Left renal pelvis (tissue), 4 donors: ENCODE measurements at places on chromosomes 1 and 21.
A peak's percentile ranks its signal among the peaks of the same experiment; 100 is the strongest.

DNA sequence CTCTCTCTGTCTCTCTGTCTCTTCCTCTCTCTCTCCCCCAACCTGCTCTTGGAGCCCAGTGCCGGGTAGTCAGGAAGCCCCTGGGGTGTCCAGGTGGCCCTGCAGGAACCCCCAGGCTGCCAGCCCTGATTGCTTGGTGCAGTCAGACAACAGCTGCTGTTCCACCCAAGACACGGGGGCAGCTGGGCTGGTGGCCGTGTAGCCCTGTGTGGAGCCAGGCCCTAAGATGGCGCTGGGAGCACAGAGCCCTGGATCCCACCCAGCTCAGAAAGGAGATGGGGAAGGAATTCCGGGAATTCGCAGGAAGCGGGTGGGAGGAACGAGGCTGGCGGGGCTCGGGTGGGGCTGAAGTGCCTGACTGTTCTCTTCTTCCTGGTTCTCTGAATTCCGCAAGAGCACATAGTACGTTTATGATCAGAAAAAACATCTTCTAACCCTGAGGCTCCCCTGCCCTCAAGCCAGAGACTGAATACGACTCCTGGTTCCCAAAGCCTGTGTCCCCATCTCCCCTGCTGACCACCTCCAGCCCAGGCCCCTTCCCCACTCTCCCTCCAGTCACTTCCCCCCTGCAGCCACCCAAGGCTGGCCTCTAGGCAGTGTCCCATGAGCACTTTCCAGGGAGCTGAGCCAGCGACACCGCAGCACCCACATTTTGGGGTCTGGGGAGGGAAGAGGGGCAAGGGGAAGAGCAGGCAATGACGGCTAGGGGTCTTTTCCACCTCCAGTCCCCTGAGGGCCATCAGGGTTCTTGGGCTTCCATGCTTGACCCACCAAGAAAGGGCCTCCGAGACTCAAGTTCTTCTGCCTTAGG, 55.0 kb downstream of the WNT9A start:
- DNase-seq, result no peak

GRCh38 chr1:54408147-54409066, 2.2 kb upstream of the SSBP3 start:
- DNase-seq, result no peak

GRCh38 chr21:17989780-17990179, 170.6 kb upstream of the C21orf91 start:
- no peak for DNase-seq

DNA sequence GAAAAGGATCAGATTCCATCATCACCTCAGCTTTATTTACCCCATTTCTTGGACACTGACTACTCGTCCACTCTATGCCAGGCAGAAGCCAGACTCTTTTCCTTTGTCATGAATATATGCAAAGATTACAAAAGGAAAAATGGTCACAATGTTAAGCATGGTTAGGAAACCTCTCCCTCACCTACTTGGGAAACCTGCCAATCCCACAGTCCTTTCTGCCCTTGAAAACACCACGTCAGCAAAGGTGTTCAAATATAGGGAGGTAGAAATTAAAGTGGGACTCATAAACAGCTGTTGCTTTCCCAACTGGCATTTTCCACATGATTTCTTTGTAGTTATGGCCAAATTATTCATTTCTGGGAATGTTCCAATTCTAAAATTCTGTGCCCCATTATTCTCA, 16.2 kb upstream of the ATP13A2 start:
- no peak for DNase-seq

DNA sequence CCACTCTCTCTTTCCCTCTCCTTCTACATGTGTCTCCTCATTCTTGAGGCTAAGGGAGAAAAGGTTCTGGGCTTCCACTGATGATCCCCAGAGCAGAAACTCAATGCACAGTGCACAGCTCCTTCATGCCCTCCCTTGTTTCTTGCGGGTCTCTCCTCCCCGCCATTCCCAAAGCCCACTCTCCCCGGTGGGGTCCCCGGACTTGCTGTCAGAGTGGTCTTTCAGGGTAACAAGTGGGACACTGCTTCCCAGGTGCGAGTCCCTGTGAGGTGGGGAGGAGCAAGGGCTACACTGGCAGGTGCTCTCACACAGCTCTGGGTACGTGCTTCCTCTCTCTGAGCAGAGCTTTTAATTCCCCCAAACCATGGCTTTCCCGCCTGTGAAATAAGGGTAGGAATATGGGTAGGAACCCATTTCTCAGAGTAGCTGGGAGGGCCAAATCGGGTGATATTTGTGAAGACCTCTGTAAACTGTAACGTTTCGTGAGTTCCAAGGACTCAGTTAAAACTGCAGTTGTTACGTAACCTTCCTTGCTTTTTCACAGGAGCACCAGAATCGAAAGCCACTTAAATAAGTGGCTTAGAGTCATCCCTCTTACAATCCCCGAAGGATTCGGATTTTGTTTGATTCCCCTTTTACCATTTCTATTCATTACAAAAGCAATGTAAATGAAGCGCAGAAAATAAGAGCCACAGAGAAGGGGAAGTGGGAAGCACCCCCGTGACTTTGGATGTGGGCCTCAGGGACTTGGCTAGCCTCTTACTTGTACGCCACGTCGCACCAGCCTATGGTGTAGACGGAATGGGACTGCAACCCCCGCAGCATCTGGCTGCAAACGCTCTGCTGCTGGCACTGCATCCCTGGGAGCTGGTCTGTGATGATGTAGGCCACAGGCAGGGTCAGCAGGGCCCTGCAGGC, 6.2 kb downstream of the PGLYRP3 start:
- DNase-seq, result no peak

DNA sequence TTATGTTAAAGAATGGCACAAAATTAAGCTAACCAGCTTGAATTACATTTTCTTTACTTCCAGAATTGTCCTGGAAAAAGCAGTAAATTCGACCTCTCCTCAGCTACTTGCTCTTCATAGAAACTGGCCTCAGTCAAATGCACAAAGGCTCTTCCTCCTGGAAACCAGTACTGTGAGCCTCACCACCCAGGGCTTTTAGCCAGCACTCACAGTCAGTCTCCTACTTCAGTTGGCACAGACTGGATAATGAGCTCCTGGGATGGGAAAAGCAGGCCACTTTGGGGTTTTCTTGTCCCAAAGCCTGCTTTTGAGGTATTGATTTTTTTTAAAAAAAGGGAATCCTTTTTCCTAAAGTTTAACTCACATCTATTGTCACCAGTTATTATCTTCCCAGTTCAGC, 40.4 kb downstream of the SCYL3 start:
- DNase-seq, result no peak

DNA sequence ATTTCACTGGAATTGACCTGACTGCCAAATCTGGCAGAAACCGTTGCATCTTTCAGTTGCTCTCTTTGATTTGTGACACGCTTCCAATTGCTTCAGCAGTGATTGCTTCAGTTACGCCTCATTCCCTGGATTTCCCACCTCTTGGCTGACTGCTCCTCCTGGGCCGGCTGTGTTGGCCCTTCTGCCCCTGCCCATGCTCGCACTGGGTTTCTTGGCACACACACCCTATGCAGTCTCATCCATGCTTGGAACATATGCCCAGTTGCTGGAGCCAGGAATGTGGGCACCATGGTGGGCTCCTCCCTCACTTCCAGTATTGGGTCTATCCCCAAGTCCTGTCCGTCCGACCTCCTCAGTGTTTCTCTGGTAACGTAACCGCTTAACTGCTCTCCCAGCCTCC, 2.2 kb upstream of the ZBTB21 start:
- no peak for DNase-seq

GRCh38 chr1:40407453-40407852, 33.9 kb downstream of the SMAP2 start:
- DNase-seq, result no peak

DNA sequence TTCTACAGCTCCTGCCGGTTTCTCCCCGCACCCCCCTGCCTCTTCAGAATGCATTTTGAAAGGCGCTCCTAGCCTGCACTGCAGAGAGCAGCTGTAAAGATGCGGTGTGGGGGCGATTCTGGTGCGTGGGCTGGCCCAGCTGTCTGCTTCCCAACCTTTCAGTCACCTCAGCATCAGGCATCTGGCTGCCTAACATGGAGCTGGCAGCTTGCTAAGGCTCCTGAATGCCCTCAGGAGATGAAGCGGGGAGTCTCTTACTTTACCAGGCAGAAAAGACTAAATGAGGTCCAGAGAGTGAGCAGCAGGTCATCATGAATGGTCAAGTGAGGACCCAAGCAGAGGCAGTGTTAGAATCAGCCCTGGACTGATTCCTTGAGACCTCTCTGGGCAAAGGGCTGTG, 8.7 kb downstream of the IER5 start:
- no peak for DNase-seq

- DNase-seq, result no peak
These were observed 225.3 kb downstream of the VAV3 start for GRCh38 chr1:107739651-107740050.

GRCh38 chr1:157580179-157580827, 17.6 kb downstream of the FCRL4 start:
- DNase-seq, result peak; percentile 49
